Activated T-helper 1 cell treated with anti-CD3 and anti-CD28 coated beads, Interleukin-2, amount 50 U/mL, for 16 hours (primary cell): ENCODE measurements at places on chromosomes 6 and 20.

DNA sequence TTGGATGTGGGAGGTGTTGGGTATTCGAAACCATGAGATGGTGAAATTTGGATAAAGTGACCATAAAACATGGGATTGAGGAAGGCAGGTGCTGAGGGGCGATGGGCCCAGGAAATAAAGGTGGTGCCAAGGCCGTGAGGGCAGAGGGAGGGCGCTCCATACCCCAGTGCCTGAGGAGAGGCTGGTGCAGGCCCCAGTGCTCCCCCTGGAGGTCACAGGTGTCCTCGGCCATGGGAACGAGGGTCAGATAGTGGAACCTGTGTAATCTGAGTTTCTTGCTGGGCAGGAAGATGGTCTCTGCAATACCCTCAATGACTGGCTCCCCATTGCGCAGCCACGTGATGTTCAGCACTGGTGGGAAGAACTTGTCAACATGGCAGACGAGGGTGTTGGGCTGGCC is 16.2 kb downstream of the HLA-DPB1 start:
- DNase-seq = peak; percentile 35

DNA sequence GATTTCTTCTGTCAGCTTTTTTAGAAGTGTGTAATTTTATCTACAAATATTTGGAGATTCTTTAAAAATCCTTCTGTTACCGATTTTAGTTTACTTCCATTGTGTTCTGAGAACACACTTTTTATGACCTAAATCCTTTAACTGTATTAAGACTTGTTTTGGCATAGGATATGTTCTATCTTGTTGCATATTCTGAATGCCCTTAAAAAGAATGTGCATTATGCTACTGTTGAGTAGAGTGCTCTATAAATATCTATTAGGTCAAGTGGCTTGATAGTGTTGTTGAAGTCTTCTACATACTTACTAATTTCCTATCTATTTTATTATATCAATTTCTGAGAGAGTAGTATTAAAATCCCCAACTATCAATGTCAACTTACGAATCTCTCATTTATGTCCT is 502.2 kb downstream of the MAFB start:
- no peak for DNase-seq

DNA sequence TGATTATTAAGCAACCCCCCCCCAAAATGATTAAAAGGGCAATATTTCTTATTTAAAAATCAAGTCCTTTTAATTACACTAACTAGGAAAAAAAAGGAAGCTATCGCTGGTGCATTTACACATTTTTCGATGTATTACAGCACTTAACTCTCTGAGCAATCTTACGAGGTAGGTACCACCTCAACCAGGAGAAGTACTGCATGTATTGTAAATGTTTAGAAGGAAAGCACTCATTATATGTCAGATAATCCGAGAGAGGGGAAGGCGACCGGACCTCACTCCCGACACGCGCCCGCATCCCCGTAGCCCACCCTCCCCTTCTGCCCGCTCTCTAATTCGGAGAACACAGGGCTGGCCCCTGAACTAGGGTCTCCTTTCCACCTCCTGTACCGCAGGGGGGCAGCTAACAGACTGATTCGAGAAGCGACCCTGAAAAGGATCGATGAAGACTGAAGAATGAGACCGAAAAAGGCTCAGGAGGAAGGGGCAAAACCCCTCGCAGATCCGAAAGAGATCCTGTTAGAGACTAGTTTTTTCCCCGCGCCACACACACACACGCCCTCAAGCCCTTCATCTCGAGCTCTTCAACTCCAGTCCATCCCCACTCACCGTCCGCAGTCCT is 337 bp downstream of the ESF1 start:
- DNase-seq = no peak

- DNase-seq = no peak
These were observed 45.2 kb downstream of the OSTM1 start for GRCh38 chr6:108029226-108029921.

DNA sequence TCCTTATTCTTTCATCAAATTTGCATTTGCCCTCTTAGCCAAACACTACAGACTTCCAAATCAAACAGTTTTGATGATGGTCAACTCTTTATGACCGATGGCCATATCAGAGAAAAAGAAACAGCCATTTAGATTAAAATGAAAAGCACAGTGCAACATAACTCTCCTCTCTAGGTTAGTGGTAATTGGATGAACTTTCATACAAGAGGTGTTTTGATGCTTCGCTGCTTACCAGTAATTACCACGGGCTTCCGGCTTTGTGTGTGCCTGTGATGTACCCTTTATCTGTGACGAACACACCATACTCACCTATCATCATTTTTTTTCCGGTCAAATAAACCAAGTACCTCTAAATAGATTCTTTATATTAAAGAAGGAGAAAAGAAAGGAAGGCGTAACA is 181.8 kb downstream of the FOXA2 start:
- no peak for DNase-seq

DNA sequence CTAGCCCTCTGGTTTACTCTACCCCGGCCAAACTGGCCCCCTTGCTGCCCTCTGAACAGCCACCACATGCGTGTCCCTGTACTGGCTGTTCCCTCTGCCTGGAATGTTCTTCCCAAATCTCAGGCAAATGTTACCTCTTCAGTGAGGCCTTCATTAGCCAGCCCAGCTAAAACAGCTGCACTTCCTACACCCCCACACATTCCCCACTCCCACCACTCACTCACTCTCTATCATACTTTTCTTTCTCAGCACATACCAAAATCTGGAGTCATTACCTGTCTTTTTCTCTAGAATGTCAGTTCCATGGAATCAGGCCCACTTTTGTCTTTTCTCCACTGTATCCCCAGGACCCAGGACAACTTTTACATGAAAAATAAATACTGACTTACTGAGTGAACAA is 401.2 kb upstream of the SULF2 start:
- DNase-seq = no peak

GRCh38 chr6:19369785-19370184 is 467.4 kb upstream of the ID4 start:
- no peak for DNase-seq

- no peak for DNase-seq
These were observed 1681.9 kb downstream of the HACE1 start for GRCh38 chr6:103177791-103178190.

DNA sequence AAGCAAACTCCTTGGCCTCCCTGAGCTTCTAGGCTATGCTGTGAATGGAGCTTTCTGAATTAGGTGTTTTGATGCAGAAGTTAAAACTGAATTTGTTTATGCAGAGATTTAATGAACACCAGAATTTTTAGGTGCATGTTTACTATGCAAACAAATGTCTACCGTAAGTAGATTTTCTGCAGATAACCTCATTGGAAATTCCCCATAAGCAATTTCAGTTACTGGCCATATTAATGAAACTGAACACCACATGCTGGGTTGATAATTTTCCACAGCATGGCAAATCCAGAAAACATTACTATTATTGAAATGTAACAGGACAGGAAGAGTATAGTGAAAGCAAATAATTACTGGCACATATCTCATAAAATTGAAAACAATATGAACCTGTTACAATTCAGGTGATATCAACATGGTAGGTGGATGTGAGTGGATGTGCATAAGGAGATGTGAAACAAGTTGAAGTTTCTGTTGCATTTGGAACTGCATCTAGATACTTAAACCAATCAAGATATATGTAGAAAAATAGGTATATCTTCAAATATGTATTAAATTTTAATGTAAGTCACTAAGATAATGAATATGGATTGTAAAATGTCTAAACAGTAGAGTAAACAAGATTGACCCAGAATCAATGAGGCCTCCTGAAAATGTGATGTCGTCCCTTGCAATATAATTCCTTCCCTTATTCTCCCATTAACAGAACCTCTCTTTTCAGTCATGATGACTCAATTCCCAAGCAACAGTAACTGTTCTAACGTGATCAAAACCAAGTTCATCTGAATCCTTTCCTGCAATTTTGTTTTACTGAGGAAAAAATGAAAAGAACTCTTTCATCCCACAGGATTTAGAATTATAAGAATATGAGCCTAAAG is 11.0 kb downstream of the PTCHD4 start:
- DNase-seq = no peak

DNA sequence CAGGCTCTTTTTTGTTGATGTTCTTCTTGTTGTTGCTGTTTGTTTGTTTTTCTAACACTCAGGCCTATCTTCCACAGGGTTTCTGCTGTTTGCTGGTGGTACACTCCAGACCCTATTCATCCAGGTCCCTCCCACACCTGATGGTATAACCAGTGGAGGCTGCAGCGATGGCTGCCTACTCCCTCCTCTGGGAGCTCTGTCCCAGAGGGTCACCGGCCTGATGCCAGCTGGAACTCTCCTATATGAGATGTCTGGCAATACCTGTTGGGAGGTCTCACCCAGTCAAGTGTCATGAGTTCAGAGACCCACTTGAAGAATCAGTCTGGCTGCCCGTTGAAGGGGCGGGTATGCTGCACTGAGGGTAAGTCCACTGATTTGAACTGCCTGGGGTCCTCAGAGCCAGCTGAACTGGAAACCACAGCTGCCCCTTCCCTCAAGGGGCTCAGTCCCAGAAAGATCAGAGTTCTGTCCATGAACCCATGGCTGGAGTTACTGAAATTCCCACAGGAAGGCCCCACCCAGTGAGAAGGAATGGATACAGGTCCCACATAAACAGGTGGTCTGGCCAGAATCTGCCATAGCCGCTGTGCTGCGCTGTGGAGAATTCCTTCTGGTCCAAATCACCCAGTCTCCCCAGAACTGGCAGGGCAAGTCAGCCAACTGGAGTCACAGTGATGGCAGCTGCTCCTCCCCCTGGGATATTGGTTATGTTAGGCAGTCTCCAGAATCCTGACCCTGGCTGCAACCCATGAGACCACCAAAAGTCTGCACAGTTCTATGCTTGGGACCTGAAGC is 664.4 kb downstream of the FRK start:
- DNase-seq = no peak

DNA sequence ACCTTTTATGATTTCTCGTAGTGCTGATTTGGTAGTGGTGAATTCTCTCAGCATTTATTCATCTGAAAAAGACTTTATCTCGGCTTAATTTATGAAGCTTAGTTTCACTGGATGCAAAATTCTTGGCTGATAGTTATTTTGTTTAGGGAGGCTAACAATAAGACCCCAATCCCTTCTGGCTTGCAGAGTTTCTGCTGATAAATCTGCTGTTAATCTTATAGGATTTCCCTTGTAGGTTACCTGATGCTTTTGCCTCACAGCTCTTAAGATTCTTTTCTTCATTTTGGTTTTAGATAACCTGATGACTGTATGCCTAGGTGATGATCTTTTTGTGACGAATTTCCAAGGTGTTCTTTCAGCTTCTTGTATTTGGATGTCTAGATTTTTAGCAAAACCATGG is 388.7 kb downstream of the UTRN start:
- DNase-seq = no peak

DNA sequence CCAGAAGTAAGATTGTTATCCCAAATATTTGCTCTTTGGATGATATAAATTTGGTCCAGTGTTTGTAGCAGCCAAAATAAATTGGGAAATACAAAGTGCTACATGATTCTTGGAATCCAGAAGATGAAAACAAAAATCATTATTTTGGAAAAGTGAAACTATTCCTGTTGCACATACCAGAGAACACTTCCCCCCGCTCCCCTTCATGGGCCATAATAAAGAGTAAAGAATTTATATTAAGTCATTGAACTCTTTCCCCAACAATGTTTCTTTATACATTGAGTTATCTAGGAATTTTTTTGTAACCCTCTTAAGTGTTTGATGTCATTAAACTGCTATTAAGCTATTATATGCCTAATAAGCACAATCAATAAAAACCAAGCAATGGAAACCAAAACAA is 490.4 kb upstream of the HS3ST5 start:
- no peak for DNase-seq

GRCh38 chr6:100255701-100256100 is 209.0 kb downstream of the SIM1 start:
- no peak for DNase-seq

DNA sequence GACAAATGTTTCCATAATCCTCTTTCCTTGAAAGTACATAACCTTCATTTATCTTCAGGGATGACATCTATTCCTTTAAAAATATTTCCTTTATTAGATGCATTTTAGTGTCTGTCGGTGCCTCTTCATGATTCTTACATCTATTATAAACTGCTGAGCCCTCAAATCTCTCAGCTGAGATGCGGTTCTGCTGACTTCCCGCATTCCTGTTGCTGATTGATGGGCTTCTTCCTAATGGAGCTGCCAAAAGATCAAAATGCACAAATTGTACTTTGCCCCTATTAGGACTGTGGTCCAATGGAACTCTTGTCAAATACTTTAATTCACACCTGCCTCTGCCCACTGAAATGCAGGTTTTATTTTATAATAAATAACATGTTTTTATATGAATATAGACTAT is 78.7 kb upstream of the SAMD5 start:
- DNase-seq = no peak

GRCh38 chr20:52751571-52751970 is 220.6 kb upstream of the TSHZ2 start:
- DNase-seq = no peak

GRCh38 chr6:40308533-40309306 is 278.4 kb downstream of the LRFN2 start:
- DNase-seq = peak; percentile 5

DNA sequence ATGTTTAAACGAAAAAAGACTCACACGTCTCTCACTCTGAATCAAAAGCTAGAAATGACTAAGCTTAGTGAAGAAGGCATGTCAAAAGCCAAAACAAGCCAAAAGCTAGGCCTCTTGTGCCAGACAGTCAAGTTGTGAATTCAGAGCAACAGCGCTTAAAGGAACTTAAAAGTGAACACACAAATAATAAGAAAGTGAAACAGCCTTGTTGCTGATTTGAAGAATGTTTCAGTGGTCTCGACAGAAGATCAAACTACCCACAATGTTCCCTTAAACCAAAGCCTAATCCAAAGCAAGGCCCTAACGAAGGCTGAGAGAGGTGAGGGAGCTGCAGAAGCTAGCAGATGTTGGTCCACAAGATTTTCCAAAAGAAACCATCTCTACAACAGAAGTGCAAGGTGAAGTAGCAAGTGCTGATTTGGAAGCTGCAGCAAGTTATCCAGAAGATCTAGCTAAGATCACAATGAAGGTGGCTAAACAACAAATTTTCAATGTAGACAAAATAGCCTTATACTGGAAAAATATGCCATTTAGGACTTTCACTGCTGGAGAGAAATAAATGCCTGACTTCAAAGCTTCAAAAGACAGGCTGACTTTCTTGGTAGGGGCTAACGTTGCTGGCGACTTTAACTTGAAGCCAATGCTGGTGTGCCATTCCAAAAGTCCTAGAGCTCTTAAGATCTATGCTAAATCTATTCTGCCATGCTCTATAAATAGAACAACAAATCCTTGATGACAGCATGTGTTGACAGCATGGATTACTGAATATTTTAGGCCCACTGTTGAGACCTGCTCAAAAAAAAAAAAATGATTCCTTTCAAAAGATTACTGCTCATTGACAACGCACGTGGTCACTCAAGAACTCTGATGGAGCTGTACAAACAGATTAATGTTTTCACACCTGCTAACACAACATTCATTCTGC is 40.3 kb downstream of the SEC63 start:
- no peak for DNase-seq
